ENCODE measurements at places on chromosomes 12 and 14.

GRCh38 chr14:91114079-91115065 is 499 bp downstream of the DGLUCY start:
- peak; percentile 26 for DNase-seq

DNA sequence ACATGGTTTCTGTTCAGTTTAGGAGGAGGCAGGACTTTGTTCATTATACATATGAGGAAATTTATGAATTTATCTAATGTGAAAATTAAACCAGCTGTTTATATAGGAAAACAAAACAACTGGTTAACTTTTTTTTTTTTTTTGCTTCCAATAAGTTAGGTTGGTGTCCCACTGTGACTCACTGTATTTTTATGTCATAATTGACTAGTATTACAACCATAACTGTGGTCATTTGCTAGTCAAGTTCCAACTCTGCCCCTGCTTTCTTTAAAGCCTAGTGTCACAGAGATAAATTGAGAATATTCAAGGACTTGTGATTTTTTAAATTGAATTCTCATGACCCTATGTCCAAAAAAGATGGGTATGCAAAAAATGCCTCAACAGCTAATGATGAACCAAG is 227.7 kb downstream of the BCAT1 start:
- DNase-seq, result no peak

DNA sequence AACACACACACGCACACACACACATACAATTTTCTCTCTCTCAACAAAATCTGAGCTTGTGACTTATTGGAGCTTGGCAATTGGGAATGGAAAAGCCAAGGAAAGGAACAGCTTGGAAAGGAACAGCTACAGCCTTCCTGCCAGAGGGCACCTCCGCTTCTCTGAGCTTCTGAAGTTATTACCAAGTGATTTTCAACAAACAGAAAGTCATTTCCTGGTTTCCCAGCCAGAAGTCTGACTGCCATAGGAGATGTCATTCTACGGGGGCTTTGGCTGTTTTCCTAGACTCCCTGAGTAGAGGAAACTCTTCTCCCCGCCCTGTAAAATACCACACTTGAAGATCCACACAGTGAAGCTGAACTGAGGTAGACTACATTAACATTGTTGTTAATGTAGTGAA is 198.3 kb downstream of the CFAP54 start:
- DNase-seq, result no peak

- DNase-seq, result no peak
These were observed 97.4 kb downstream of the RAD51B start for GRCh38 chr14:67917006-67917405.

DNA sequence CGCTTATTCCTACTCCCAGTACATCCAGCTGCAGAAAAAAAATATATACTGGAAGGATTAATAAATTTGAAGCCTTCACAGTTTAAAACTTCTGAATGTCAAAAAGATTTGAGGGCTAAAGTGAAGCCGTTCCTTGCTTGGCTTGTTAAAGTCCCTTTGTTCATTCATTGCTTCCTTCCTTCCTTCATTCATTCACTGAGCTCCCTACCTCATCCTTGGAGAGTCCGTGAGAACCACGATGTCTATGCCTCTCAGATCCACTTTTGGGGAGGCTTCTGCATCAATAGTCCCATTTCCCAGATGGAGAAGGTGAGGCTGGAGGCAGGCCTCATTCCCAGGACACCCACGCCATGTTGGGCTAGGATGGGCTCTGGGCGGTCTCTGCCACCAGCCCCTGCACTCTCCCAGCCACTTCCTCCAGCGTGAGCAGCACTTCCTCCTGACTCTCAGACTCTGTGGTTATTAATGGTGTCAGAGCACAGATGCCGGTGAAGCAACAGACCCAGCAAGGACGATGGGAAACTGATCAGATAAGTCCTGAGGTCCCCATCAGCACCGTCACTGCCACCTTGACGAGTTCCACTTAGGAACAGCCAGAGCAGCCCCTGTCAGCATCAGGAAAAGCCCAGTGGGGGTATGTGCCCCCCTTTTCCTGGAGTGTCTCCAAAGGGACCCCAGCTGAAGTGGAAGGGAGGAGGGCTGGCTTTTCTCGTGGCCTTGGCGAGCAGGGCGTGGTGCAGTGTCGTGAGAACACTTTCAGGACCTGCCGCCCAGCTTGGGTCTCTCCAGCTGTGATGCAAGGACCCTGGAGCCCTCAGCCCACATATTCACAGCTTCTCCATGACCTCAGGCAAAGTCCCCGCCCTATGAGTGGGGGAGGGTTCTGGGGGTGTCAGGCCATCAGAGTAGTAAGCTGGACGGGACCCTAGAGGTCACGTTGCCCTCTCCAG is 21.2 kb downstream of the ASB2 start:
- no peak for DNase-seq

GRCh38 chr14:81946375-81946774 is 412.7 kb upstream of the SEL1L start:
- DNase-seq, result no peak

DNA sequence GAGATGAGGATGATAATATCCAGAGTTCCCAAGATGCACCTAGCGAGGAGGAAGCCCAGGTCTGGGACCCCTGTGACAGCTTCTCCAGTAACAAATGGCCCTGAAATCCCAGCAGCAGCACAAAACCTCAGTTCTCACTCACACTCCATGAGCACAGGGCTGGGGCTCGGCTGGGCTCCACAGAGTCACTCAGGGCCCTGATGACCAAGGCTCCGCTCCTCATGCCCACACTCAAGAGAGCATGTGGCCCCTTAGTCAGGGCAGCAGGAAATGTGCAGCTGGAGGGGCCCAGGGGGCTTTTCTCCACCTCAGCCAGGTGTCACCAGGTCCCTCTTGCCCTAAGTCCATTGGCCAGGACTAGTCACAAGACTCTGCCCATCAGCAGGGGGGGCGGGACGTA is 242.7 kb upstream of the SFSWAP start:
- DNase-seq, result no peak

GRCh38 chr14:100091386-100091785 is 26.2 kb downstream of the EVL start:
- DNase-seq, result no peak

- peak; percentile 12 for DNase-seq
These were observed 200.2 kb upstream of the RBM19 start for GRCh38 chr12:114166362-114166761.

DNA sequence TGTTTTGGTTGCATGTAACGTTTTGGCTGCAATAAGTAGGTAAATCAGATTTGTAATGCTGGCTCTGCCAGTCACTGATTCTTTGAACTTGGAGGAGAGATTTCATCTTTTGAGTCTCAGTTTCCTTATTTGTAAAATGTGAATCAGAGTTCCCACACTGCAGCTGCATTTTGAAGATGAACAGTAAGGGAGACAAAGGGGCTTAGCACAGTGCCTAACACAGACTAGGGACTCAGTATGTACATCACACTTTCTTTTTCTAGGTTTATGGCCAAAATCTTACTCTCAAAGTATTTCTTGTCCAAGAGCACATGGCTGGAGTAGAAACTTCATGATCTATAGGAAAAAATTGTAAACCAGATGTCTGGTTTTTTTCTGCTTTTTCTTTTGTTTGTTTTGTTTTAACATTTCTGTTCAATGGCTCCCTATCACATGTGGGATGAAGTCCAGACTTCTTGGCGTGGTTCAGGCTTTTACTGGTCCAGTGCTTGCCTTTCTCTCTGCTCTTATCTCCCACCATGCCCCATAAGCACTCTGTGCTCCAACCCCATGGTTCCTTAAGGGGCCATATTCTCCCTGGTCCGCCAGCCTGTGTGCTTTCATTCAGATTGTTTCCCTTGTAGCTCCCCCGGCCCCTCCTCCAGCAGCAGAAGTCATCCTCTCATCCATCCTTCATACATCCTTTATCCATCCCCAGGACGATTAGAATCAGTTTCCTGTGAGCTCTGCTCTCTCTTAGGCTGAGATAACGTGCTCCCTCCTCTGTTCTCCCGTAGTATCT is 58.0 kb downstream of the SYNE2 start:
- DNase-seq, result no peak

DNA sequence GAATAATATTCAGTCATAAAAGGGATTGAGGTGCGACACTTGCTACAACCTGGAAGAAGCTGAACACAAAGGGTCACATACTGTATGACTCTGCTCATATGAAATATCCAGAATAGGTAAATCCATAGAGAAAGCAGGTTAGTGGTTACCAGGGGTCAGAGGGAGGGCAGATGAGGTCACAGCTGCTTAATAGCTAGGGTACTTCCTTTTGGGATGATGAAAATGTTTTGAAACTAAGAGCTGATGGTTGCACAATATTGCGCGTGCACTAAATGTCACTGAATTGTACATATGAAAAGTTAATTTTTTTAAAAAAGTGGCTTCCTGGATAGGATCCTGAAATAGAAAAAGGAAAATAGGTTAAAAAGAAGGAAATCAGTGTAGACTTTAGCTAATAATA is 23.8 kb downstream of the NEUROD4 start:
- no peak for DNase-seq

- DNase-seq, result no peak
These were observed 48.6 kb upstream of the TMPO start for GRCh38 chr12:98466640-98467400.

DNA sequence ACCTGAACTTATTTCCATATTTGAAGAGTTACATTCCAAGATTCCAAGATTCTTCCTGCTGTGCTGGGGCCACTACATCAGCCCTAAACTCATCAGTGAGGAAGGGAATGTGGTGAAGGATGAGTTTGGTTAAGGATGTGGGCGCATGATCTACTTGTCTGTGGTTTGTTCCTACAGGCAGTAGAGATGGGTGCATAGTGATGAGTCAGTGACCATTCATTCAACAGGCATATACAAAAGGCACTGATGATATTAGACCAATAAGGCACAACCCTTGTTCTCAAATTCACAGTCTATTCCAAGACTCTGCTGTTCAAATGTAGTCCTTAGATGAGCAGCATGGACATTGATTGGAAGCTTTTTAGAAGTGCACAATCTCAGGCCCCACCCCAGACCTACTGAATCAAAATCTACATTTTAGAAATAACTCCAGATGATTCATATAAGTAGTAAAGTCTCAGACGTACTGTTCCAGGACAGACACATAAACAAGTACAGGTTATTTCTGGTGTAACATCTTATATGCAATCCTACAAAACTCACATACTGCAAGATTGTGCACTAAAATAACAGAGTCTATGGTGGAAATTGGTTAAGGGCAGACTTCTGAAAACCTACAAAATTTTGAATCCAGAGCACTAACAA is 47.7 kb upstream of the MAP3K9 start:
- DNase-seq, result no peak

DNA sequence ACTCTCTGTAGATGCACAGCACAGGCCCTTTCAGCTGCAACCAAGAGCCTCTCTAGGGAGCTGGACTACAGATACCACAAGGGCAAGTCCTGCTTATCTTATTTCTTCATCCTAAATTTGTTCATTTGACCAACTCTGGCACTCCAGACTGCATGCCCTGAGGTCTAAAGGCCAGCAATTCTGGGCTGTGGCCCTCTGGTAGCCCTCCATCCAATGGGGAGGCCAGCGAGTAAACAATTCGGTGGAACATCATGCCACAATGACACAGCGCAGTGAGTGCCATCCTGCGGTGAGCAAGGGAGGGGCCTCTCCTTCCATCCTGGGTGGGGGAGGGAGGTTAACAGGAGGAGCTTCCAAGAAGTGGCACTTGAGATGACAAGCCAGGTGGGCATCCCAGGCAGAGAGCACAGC is 652 bp upstream of the SELPLG start:
- no peak for DNase-seq

DNA sequence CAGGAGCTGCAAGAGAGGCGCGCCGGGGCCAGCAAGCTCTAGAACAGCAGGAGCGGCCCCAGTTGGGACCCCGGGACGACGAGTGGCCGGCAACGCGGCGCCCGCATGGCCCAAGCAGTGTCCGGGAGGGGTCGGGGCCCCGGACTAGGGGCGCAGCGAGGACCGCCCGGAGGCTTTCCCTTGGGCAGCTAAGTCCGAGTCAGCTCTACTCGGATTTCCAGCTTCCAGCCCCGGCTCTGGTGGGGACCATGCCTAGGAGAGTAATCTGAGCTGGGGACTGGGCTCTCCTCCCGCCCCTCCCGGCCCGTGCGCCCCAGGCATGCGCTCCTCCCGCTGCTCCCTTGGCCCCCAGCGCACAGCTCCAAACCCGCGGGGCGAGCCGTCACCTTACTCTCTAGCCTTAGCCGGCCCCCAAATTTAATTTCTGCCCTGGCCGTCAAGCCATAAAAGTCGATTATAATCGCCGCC is 41.6 kb upstream of the CAPRIN2 start:
- peak; percentile 43 for DNase-seq

DNA sequence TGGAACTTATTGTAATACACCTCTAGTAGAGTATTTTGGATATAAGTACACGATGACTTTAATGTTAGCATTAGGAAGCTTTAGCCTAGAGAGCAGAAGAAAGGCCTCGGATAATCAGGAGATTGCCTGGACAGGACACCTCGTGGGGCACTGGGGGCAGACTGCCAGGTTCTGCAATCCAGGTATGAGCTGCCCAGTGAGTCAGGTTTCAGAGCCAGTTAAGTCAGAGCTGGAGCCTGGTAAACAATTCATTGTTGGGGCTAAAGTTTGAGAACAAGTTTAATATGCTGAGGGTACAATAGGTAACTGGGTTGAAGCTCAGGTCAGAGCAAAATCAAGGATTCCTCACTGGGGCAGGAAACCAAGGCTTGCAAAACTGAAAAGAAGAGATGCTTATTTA is 107.4 kb downstream of the RERGL start:
- DNase-seq, result no peak

GRCh38 chr12:122661246-122661645 is 41.9 kb downstream of the HCAR2 start:
- DNase-seq, result no peak

DNA sequence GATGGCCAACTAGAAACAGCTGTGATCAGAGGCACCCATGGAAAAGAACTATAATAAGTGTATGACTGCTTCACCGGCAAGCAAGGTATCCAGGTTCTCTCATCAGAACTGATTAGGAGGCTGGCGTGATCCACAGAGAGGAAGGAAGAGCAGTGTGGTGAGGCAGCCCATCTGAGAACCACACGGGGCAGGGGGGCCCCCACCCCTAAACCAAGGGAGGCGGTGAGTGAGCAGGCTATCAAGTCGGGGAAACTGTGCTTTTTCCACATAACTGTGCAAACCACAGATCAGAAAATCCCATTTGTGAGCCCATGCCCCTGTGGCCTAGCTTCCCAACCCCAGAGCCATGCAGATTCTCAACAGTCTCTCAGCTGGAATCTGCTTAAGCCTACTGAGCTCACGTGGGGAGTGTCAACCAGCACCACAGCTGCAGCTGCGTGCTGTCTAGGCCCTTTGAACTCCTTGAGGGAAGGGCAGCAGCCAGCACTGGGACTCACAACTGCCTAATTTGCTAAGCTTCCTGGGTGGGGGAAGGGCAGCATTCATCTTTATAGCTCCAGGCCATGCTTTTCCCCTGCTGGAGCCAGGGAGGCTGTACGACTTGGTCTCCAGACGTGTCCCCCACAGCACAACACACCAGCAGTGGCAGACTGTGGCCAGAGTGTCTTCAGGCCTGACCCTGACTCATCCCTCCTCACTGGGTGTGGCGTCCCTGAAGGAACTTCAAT is 444.4 kb upstream of the ATP2B1 start:
- DNase-seq, result no peak

DNA sequence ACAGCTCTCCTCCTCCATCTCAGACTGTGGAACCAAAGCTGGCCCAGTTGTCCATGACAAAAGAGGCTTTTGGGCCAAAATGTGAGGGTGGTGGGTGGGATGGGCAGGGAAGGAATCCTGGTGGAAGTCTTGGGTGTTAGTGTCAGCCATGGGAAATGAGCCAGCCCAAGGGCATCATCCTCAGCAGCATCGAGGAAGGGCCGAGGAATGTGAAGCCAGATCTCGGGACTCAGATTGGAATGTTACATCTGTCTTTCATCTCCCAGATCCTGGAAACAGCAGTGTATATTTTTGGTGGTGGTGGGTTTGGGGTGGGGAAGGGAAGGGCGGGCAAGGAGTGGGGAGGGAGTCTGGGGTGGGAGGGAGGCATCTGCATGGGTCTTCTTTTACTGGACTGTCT is 11.8 kb upstream of the TAMALIN start:
- DNase-seq, result no peak

- peak; percentile 71 for DNase-seq
These were observed at the start of gene PDE3A for GRCh38 chr12:20368114-20368650. PDE3A (plus strand) TSS chr12:20368537; CDS start chr12:20369285, 748 bp downstream.
